ENCODE measurements at places on chromosomes 4 and X.

DNA sequence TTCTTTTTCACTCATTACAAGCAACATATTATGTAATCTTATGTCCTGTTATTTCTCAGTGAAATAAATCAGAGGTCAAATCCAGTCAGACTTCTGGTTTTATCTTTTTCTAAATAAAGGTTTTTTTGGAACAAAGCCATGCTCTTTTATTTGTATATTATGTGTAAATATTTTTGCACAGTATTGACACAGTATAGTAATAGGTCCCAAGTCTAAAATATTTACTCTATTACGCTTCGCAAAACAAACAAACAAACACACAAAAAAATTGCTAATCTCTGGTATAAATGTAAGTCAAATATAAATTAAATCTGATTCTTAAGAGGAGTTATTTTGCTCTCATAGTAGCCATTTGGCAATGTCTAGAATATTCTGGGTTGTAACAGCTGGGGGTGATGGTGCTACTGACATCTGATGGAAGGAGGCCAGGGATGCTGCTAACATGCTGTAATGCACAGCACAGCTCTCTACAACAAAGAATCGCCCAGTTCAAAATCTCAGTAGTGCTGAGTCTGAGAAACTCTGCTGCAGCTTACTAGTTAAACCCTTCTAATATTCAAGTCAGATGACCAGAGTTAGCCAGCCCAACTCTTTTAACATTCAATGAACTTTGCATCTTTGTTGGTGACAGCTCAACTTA, 602.1 kb downstream of the RAB28 start:
- no peak for DNase-seq

DNA sequence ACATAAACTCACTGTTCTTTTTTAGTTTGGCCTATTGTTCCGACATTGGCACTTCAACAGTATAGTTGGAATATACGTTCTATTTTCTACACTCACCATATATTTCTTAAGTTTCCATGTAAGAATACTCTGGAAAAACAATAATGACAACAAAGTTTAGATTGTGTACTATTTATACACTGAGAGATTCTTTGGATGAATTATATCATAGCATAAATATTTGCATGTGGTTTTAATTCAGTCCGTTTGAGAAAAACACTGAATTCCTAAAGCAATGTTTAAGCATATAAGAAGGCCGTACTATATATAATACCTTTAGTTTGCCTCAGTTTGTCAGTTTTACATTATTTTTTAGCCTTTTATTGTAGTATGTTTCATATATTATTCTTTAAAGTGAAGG, 82.4 kb downstream of the RAP1GDS1 start:
- DNase-seq = no peak

GRCh38 chr4:3386526-3386925, 55.2 kb upstream of the HGFAC start:
- DNase-seq = peak; percentile 40

GRCh38 chr4:107855723-107856122, 31.0 kb downstream of the SGMS2 start:
- no peak for DNase-seq

GRCh38 chr4:142434519-142435224, 411.4 kb downstream of the INPP4B start:
- no peak for DNase-seq

All from epithelial cell of prostate (primary cell).